ENCODE measurements at places on chromosomes 5 and 9.

GRCh38 chr9:2419347-2419746, 202.2 kb upstream of the VLDLR start:
- no peak overlapping the region for H3K27ac ChIP-seq
- H3K4me3 ChIP-seq: no peak overlapping the region
- no peaks in the 10 kb centered on the region for H3K36me3 ChIP-seq
- H3K27me3 ChIP-seq: no peaks in the 10 kb centered on the region
- DNase-seq: no peak

- H3K27me3 ChIP-seq: peaks cover 67% of the 10 kb centered on the region
- DNase-seq: no peak
- peaks cover 28% of the 10 kb centered on the region for H3K4me1 ChIP-seq
- no peak within 1 kb of the TSS for H3K4me3 ChIP-seq
- no peaks in the 10 kb centered on the region for H3K36me3 ChIP-seq
- H3K27ac ChIP-seq: no peak within 1 kb of the TSS
These were observed at the start of gene DMRT3 for GRCh38 chr9:976258-976942. Gene DMRT3, plus strand, starts transcription at chr9:976655. Its CDS starts 347 bp downstream, at chr9:977002.

DNA sequence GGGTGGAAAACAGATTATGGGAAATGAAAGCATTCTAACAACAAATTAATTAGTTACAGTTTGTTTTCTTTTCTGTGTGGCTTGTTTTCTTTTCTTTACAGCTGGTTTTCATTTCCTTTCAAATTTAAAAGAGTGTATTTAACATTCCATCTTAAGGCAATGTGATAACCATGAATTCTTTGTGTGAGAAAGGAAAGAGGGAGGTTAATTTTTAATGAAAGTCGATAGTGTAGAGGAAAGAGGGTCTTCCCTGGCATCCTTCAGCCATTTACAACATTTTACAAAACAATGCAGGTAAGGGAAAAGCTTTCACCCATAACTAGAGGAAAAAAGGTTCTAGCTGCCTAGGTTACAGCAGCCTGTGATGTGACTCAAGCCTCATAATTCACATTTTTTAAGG, 43.9 kb upstream of the IL33 start:
- H3K27me3 ChIP-seq: no peaks in the 10 kb centered on the region
- no peak overlapping the region for H3K4me3 ChIP-seq
- DNase-seq: no peak
- no peaks in the 10 kb centered on the region for H3K36me3 ChIP-seq
- H3K27ac ChIP-seq: no peak overlapping the region

DNA sequence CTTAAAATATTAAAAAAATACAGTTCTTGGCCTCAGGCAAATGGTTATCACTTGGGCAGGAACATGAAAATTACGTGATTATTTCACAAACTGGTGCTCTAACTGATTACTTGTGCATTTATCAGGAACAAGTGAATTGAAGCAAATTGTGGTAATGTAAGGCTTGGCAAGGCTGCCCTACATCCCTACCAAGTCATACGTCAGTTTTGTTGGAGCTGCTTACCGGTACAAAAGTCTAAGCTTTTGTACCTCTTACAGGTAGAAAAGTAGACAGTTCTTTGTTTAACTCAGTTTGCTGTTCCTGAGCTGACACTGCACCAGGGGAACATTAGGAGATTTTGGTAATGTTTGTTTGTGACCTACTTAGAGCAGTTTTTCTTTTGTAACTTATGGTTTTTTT, 2.2 kb downstream of the G3BP1 start:
- H3K36me3 ChIP-seq: no peaks in the 10 kb centered on the region
- H3K27ac ChIP-seq: peak overlapping the region; percentile 83
- H3K4me1 ChIP-seq: peaks cover 71% of the 10 kb centered on the region
- no peak for DNase-seq
- no peaks in the 10 kb centered on the region for H3K27me3 ChIP-seq
- peak overlapping the region; percentile 81 for H3K4me3 ChIP-seq

- H3K27me3 ChIP-seq: no peaks in the 10 kb centered on the region
- no peak overlapping the region for H3K27ac ChIP-seq
- peaks cover 14% of the 10 kb centered on the region for H3K4me1 ChIP-seq
- DNase-seq: no peak
- H3K4me3 ChIP-seq: no peak overlapping the region
These were observed 2.9 kb upstream of the LPCAT1 start for GRCh38 chr5:1526681-1527131.

DNA sequence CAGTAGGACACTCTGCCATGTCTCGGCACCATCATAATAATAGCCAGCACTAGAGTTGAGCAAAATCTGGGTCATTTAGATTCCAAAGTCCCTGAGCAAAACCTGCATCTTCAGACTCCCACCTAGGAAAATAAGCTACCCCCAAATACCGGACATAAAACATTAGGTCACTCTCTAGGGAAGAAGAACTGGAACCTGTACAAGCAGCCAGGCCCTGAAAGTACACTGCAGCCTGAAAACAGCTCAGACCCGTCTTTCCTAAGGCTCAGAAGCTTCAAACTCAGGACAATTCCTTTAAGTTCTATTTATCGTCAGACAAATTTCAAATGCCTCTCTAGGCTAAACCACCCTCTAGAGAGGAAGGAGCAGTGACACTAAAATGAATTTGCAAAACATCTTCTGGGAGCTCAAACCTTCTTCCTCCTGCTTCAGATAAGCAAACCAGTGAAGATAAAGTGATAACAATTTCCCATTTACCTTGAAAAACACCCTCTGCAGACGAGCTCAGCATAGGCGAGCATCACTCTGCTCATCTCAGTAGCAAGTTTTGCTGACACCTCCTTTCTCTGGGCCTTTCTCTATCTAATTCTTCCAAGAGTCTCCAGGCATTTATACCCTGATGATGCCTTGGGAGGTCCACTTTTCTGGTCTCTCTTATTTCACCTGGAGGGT, 34.0 kb downstream of the ADAM19 start:
- peak overlapping the region; percentile 59 for H3K27ac ChIP-seq
- no peaks in the 10 kb centered on the region for H3K36me3 ChIP-seq
- no peaks in the 10 kb centered on the region for H3K27me3 ChIP-seq
- no peak for DNase-seq
- H3K4me1 ChIP-seq: peaks cover 75% of the 10 kb centered on the region

GRCh38 chr5:83026930-83027687, 50.1 kb downstream of the TMEM167A start:
- H3K27ac ChIP-seq: no peak overlapping the region
- H3K36me3 ChIP-seq: no peaks in the 10 kb centered on the region
- H3K4me3 ChIP-seq: no peak overlapping the region
- no peaks in the 10 kb centered on the region for H3K27me3 ChIP-seq
- H3K4me1 ChIP-seq: no peaks in the 10 kb centered on the region

GRCh38 chr5:154162539-154163151, 27.9 kb upstream of the GALNT10 start:
- DNase-seq: peak; percentile 25
- H3K36me3 ChIP-seq: no peaks in the 10 kb centered on the region
- no peak overlapping the region for H3K27ac ChIP-seq
- no peaks in the 10 kb centered on the region for H3K27me3 ChIP-seq

- H3K27me3 ChIP-seq: no peaks in the 10 kb centered on the region
- no peaks in the 10 kb centered on the region for H3K36me3 ChIP-seq
- peaks cover 5% of the 10 kb centered on the region for H3K4me1 ChIP-seq
- DNase-seq: no peak
- H3K27ac ChIP-seq: peak overlapping the region; percentile 81
- peak overlapping the region; percentile 56 for H3K4me3 ChIP-seq
These were observed 353.8 kb upstream of the WWC1 start for GRCh38 chr5:167937635-167937998.

- H3K27ac ChIP-seq: no peak overlapping the region
- no peak overlapping the region for H3K4me3 ChIP-seq
- H3K27me3 ChIP-seq: peaks cover 2% of the 10 kb centered on the region
- no peaks in the 10 kb centered on the region for H3K36me3 ChIP-seq
- H3K4me1 ChIP-seq: no peaks in the 10 kb centered on the region
- no peak for DNase-seq
These were observed 62.5 kb upstream of the C5orf46 start for GRCh38 chr5:147968855-147969254.

DNA sequence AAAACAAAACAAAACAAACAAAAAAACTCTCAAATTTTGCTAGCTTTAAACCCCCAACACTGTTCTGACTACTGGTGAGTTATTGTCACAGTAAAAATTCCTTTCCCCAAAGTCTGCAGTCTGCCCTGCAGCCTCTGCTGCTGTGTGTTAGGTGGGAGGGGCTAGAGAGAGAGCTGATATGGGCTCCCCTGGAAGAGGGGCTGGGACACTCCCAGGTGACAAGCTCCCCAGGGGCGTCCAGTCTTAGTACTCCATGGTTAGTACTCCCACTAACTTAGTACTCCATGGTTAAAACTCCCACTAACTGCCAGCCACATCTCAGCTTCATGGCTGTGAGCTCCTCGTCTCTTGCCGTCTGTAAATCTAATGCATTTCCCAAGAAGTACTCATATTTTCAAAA, 191.9 kb downstream of the FANCC start:
- no peak for DNase-seq
- H3K27me3 ChIP-seq: no peaks in the 10 kb centered on the region
- H3K4me3 ChIP-seq: no peak overlapping the region

GRCh38 chr9:97961361-97961760, 21.8 kb upstream of the ANP32B start:
- H3K27ac ChIP-seq: no peak overlapping the region
- no peak overlapping the region for H3K4me3 ChIP-seq
- no peaks in the 10 kb centered on the region for H3K4me1 ChIP-seq
- no peaks in the 10 kb centered on the region for H3K36me3 ChIP-seq

- H3K4me3 ChIP-seq: no peak overlapping the region
- no peak for DNase-seq
- H3K27me3 ChIP-seq: no peaks in the 10 kb centered on the region
- peak overlapping the region; percentile 59 for H3K27ac ChIP-seq
- H3K36me3 ChIP-seq: no peaks in the 10 kb centered on the region
These were observed 65.6 kb downstream of the ANKRD55 start for GRCh38 chr5:56167519-56167918.

DNA sequence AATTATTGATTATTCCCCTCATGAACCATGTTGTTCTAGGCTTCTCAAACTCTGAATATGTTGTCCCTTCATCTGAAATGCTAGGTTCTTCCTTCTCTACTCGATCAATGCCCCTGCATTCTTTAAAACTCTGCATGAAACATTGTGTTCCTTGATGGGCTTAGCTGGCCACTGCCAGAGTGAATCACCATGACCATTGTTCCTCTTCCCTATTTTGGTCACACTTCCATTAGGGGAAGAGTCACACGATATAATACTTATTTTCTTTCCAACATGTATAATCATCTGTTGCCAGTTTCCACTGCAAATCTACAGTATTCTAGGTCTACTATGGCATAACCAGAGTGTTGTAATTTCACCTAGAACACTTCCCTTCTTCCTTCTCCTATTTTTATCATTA, 247.9 kb downstream of the TRPM3 start:
- H3K4me1 ChIP-seq: no peaks in the 10 kb centered on the region
- H3K27ac ChIP-seq: no peak overlapping the region
- no peaks in the 10 kb centered on the region for H3K27me3 ChIP-seq
- no peak for DNase-seq
- H3K36me3 ChIP-seq: no peaks in the 10 kb centered on the region
- no peak overlapping the region for H3K4me3 ChIP-seq

- peaks cover 74% of the 10 kb centered on the region for H3K4me1 ChIP-seq
- H3K4me3 ChIP-seq: no peak overlapping the region
- H3K36me3 ChIP-seq: no peaks in the 10 kb centered on the region
- no peak for DNase-seq
- H3K27ac ChIP-seq: peak overlapping the region; percentile 38
These were observed 66.8 kb downstream of the MEF2C start for GRCh38 chr5:88816195-88816594.

GRCh38 chr5:15669826-15670225, 169.8 kb downstream of the FBXL7 start:
- no peak for DNase-seq
- H3K27ac ChIP-seq: no peak overlapping the region
- H3K4me3 ChIP-seq: no peak overlapping the region
- no peaks in the 10 kb centered on the region for H3K36me3 ChIP-seq
- peaks cover 10% of the 10 kb centered on the region for H3K4me1 ChIP-seq

DNA sequence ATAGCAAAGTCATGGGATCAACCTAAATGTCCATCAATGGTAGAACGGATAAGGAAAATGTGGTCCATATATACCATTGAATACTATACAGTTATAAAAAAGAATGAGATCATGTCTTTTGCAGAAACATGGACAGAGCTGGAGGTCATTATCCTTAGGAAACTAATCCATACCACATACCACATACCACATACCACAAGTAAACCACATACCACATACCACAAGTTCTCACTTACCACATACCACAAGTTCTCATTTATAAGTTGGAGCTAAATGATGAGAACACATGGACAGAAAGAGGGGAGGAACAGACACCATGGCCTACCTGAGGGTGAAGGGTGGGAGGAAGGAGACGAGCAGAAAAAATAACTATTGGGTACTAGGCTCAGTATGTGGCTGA, 154.6 kb upstream of the GHR start:
- no peak overlapping the region for H3K4me3 ChIP-seq
- H3K27me3 ChIP-seq: no peaks in the 10 kb centered on the region
- H3K36me3 ChIP-seq: no peaks in the 10 kb centered on the region
- H3K4me1 ChIP-seq: no peaks in the 10 kb centered on the region

GRCh38 chr9:112542593-112543292, 56.1 kb downstream of the KIAA1958 start:
- no peak for DNase-seq
- no peak overlapping the region for H3K27ac ChIP-seq
- no peak overlapping the region for H3K4me3 ChIP-seq
- no peaks in the 10 kb centered on the region for H3K4me1 ChIP-seq
- H3K36me3 ChIP-seq: no peaks in the 10 kb centered on the region
- no peaks in the 10 kb centered on the region for H3K27me3 ChIP-seq

DNA sequence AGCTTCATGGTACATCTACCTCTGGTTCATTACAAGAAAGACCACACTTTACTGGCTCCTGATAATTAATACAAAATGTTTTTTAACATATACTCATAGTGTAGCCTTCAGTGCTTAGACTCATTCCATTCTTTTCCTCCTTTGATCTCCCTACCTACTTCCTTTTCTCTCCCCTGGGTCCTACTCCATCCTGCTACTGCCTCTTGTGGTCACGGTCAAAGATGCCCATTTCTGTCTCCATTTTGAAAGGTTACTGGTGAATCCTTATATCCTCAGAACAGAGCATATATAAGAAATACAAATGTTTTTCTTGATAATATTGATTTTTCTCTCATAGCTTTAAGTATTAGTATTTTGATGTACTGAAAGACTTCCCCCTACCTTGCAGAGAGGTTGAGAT, 375.9 kb downstream of the ARRDC3 start:
- H3K36me3 ChIP-seq: no peaks in the 10 kb centered on the region
- H3K27ac ChIP-seq: no peak overlapping the region
- no peak for DNase-seq
- H3K4me1 ChIP-seq: no peaks in the 10 kb centered on the region

- no peaks in the 10 kb centered on the region for H3K27me3 ChIP-seq
- peak overlapping the region; percentile 78 for H3K27ac ChIP-seq
- H3K4me1 ChIP-seq: peaks cover 100% of the 10 kb centered on the region
- DNase-seq: no peak
- no peaks in the 10 kb centered on the region for H3K36me3 ChIP-seq
- H3K4me3 ChIP-seq: no peak overlapping the region
These were observed 15.3 kb downstream of the ABLIM3 start for GRCh38 chr5:149156435-149157083.
